Activated CD8-positive, alpha-beta memory T cell treated with anti-CD3 and anti-CD28 coated beads, Interleukin-2, amount 50 U/mL, for 48 hours (primary cell): ENCODE measurements at places on chromosomes 6 and 20.

- no peak for DNase-seq
These were observed 68.7 kb upstream of the STMND1 start for GRCh38 chr6:17032988-17033634.

- peak; percentile 84 for DNase-seq
These were observed 113.5 kb upstream of the BTN3A2 start for GRCh38 chr6:26251354-26252076.

DNA sequence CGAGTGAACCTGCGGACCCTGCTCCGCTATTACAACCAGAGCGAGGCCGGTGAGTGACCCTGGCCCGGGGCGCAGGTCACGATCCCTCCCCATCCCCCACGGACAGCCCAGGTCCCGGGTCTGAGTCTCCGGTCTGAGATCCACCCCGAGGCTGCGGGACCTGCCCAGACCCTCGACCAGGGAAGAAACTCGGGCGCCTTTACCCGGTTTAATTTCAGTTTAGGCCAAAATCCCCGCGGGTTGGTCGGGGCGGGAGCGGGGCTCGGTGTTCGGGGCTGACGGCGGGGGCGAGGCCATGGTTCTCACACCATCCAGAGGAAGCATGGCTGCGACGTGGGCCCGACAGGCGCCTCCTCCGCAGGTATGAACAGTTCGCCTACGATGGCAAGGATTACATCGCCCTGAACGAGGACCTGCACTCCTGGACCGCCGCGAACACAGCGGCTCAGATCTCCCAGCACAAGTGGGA, 46.9 kb upstream of the TRIM26 start:
- peak; percentile 69 for DNase-seq

GRCh38 chr20:47676219-47676721, 109.0 kb downstream of the SULF2 start:
- peak; percentile 46 for DNase-seq

DNA sequence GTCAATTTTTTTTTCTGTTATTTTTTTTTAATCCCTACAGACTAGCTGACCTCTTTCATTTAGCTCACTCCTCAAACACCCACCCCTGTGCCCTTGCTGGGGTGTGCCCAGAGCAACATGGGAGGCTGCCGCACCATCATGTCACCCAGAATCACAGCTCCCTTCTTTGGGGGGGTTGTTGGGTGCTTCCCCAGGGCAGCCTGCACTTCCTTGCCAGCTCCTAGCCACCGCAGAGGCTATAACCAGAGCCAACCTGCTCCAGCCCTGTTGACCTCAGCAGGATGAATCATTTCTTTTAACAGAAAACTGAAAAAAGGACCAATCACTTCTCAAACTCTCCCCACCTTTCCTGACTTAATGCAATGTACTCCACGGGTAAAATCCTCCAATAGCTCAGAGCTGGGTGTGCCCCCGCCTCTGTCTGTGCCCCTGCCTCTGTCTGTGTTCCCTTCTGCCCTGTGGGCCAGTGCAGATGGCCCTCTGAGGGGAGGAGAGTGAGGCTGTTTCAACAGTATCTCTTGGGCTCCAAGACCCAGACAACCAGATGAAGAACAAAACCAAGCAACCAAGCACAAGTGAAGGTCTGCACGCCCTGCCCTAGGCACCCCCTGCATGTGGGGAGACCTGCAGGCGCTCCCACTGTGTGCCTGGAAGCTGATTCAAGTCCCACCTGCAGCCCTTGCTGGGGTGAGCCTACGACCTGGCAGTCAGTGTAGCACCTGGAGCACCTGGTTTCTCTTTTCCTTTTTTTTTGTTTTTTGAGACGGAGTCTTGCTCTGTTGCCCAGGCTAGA, 67.7 kb downstream of the PYGB start:
- peak; percentile 36 for DNase-seq

DNA sequence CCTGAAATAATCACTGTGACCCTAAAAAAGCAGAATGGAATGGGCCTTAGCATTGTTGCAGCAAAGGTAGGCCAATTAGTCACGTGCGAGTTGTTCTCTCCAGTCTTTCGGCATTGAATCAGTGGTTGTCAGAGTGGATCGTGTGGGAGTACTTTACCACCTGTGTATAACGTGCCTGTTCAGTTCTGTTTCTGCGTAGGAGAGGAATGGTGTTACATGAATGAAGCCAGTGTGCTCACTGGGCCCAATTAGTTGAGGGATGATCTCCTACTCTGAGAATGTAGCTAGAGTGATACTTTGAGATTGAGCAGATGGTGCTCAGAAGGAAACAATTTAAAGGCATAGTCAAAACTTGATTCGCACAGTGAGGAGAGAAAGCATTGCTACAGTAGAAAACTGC, 72.4 kb upstream of the KIF25 start:
- no peak for DNase-seq

DNA sequence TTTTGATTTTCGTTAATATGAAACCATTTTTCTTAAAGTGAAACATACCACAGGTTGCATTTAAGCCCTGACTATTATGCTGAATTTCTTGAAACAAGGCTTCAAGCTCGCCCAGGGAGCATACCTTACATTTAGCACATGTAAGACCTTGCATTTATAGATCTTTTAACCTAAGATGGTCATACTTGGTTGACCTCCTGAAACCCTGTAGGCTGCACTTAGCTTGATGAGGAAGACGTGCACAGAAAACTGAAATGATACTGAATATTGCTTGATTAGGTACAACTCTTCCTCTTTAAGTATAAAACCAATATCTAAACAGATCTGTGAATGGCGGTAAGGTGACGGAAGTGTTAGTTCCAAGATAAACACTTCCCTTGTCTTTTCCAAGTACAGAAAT, 82.2 kb downstream of the CTNNBL1 start:
- no peak for DNase-seq

DNA sequence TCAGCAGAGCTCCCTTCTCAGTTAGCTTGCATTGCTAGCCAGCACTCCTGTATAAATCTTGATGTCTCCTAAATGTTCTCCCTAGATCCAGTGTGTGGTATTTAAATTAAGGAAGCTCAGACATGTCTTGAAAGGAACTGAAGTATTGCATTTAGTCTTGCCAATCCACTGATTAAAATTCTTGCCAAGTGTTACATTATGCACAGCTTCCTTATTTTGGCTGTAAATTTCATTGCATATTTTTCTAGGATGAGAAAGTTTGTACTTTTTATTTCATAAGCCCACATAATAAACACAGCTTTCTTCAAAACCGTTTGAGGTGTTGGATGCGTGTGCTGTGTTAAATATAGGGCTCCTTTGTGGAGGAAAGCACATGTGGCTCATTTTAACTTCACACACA, 329.8 kb upstream of the FLRT3 start:
- DNase-seq, result no peak

- no peak for DNase-seq
These were observed 2.9 kb upstream of the TFB1M start for GRCh38 chr6:155317186-155317585.

- no peak for DNase-seq
These were observed 272.5 kb downstream of the CLIC5 start for GRCh38 chr6:45743028-45743615.

GRCh38 chr6:112029045-112029822, 24.7 kb upstream of the CCN6 start:
- DNase-seq, result peak; percentile 89

DNA sequence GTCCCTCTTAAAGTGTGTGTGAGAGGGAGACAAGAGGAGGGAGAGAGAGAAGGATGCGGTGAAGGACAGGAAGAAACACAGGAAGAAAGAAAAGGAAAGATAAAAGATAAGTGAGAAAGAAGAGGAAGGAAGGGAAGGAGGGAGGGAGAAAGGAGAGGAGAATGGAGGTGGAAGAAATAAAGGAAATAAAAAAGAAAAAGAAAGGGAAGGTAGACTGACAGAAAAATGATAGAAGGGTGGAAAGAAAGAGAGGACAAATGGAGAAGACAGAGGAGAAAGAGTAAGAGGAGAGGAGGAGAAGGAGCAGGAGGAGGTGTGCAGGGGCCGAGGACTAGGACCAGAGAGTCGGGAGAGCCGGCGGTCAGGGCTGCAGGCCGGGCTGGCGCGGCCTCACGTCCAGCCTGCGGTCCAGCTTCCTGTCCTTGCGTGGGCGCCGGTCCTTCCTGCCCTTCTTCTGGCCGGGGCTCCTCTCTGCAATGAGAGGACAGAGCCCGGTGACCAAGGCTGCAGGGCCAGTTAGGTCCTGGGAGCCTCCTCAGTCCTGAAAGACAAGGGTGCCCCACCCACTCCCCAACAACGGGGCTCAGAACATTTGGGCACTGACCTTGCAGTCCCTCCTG, 42.0 kb downstream of the RSPO4 start:
- DNase-seq, result no peak

DNA sequence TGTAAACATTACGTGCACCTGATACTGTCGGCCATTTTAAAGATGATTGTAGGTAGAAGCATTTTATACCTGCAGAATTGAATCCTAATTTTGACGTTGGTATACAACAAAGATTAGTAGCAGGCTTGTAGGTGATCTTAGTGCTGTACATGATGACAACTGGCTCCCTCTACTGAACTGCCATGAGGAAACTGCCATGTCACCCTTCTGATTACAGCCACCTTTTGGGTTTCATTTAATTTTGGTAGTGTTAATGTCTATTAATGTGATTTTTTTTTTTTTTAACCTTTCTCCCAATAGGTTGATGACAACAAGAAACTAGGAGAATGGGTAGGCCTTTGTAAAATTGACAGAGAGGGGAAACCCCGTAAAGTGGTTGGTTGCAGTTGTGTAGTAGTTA, 2.3 kb downstream of the RPS12 start:
- no peak for DNase-seq

DNA sequence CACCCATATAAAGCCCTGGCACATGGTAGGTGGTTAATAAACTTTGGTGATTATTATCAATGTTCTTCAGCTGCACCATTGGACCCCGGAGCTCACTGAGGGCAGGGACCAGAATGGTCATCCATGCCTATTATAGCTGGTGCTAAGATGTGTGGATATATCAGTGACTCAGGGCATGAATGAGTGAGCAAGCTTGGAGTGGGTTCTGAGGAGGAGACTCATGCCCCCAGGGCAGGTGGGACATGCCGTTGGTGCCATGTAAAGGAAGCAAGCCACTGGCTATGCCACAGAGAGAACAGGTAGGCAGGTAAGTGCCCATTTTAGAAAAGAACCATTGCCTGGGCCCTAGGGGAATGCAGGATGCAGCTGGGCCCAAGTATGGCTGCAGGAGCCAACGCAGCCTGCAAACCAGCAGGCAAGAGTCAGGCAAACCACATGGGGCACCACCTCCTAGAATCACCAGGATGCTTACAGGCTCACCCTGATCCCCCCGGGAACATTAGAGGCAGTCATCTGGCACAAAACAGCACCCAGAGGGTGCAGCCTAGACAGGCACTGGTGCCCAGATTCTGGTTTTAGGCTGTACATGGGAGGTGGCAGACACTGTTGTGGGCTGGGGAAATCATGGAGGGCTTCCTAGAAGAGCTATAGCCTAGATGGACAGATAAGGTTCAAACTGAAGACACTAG, 23.5 kb downstream of the PLAGL2 start:
- no peak for DNase-seq

DNA sequence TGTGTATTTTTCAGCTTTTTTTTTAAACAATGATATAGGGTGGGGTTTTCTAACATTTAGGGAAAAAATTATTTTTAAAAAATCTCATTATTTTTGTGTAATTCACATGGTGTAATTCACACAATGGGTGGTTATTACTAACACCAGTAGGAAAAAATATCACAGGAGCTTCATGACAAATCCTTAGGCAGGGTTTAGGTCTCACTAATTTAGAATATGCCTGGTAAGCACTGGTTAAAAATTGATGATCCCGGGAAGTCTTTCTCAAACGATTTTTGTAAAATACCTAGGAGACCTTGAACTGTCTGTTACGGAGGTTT, 29.5 kb upstream of the ZNF217 start:
- DNase-seq, result no peak

- no peak for DNase-seq
These were observed 41.7 kb upstream of the PRELID3B start for GRCh38 chr20:59084041-59084850.
